ENCODE measurements at places on chromosomes 7 and 10.

- DNase-seq: no peak
Observed at GRCh38 chr10:818526-819220, 112.8 kb downstream of the LARP4B start.

DNA sequence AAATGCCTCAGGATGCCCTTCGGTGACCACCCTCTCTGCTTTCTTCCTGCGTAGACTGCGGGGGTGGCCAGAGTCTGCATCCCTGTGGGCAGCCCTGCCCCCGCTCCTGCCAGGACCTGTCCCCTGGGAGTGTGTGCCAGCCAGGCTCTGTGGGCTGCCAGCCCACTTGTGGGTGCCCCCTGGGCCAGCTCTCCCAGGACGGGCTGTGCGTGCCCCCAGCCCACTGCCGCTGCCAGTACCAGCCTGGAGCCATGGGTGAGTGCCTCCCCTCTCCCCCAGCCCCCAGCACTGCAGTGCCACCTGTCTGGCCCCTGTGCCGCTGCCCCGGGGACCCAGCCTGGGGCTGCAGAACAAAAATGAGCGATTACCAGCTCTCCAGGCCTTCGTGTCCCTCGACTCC, 23.1 kb upstream of the ZNF862 start:
- DNase-seq: no peak

DNA sequence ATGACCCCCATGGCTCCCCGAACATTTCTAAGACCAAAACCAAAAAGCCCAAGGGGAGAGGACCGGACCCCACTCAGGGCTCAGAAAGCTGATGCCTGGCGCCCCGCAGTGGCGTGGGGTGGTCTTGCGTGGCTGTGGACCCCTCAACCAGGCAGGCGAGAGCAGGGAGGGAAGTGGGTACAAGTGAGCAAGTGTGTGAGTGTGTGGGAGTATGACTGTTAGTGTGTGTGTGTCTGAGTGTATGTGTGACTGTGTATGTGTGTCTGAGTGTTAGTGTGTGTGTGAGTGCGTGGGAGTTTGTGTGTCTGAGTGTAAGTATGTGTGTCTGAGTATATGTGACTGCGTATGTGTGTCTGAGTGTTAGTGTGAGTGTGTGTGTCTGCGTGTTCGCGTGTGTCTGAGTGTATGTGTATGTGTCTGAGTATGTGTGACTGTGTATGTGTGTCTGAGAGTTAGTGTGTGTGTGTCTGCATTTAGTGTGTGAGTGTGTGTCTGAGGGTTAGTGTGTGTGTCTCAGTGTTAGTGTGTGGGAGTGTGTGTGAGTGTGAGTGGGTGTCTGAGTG, 34.0 kb upstream of the INSIG1 start:
- DNase-seq: no peak

DNA sequence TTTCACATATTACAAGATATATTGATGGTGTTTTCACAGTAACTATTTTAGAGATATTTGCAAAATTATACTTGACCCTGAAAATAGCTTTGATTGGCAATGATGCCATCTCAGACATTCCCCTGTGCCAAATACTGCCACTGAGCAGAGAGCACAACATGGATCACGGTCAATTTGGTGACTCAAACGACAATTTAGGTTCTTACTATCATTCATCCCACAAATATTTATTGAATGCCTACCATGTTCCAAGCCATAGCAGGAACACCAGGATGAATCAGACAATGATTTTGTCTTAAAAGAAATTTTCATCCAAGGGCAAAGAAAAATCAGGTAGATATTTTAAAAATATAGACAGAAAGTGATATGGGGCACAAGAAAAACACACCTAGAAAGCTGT, 153.2 kb upstream of the ADO start:
- no peak for DNase-seq

GRCh38 chr7:50869108-50869725, 86.5 kb upstream of the GRB10 start:
- DNase-seq: peak; percentile 57

- DNase-seq: peak; percentile 17
Observed at GRCh38 chr10:23384364-23384763, 39.8 kb upstream of the C10orf67 start.

DNA sequence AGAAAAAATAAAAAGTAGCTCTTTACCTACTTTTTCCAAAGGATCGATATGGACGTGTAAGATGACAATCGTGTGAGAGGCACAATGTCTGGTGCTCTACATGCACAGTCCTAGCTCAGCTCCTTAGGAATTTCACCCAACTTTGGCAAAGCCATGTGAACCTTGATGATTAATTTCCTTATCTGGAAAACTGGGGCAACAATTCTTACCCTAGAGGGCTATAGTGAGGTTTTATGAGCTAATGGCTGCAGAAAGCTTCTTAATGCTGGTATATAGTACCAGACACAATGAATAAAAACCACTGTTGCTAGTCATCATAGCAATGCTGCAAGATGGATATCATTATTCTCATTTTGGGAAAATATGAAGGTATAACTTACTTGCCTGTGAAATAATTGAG, 202.7 kb downstream of the PARD3 start:
- no peak for DNase-seq

- no peak for DNase-seq
Observed at GRCh38 chr7:24963218-24963617, 16.8 kb downstream of the OSBPL3 start.

- no peak for DNase-seq
Observed at GRCh38 chr7:1247527-1248041, 14.9 kb downstream of the UNCX start.

- no peak for DNase-seq
Observed at GRCh38 chr10:91610919-91611318, 22.0 kb downstream of the PPP1R3C start.

DNA sequence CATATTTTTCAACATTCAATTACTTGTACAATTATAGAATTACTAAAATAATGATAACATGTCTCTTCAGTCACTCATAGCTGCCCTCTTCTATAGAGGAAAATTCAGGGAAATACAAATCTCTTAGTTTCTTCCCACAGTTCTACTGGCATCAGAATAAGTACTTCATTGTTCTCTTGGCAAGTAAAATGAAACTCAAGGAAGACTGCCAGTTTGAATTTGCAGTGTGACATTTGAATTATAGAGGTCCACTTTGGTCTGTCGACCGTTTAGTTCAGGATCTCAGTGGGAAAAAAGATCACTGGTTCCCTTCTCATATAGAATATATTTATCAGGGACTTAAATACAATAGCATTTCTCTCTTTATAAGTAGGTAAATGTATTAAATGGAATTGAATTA, 114.5 kb downstream of the PON1 start:
- no peak for DNase-seq

DNA sequence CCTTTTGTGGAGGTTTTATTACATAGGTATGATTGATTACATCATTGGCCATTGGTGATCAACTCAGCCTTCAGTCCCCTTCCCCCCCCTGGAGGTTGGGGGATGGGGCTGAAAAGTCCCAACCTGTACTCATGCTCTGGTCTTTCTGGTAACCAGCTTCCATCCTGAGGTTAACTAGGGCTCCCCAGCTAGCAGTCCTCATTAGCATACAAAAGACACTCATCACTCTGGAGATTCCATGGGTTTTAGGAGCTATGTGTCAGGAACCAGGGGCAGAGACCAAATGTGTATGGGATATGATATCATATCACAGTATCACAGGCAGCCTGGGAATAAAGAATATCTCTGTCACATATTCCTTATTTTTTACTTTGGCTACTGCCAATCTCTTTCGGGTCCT, 13.6 kb downstream of the CCSER2 start:
- no peak for DNase-seq

GRCh38 chr10:119742947-119743648, 17.2 kb downstream of the INPP5F start:
- no peak for DNase-seq

DNA sequence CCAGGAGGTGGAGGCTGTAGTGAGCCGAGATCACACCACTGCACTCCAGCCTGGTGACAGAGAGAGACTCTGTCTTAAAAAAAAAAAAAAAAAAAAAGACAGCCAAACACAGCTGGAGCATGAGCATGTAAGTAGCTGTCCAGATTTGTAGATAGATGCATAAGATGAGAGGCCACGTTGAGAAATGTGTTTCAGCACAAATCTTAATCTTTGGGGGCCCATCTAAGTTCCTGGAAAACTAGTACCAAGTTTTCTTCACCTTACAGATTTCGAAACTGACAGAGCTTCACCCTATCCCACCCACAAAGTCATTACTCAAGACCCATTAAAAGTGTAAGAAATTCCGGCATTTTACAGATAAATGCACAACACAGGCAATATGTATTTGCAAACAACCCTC, 208.2 kb downstream of the PARD3 start:
- DNase-seq: no peak

DNA sequence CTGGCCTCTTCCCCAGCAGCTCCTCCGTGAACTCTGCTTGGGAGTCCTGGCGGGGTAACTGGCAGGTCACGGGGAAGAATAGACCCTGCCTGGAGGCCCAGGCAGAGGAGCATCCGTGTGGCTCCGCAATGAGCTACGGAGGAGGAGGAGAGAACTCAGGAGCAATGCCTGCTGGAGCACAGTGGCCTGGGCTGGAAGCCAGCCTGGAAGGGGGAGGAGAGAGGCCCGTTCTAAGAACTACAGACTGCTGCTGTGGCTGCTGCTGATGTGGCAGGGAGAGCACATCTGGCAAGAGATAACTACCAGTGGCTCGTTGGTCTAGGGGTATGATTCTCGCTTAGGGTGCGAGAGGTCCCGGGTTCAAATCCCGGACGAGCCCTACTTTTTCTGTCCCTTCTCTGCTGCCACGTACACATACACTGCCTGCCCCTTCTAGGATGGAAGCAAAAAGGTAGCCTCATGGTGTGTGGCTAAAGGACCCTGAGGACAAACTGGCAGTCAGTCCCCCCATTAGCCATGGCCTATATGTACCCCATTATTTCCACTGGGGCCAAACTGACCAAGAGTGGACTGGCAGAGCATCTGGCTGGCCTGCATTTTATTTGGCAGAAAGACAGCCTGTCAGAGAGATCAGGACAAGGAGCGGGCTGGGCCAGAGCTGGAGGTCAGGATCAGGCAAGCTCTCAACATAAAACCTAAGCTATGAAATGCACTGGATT, 7.7 kb upstream of the OPN1SW start:
- DNase-seq: peak; percentile 53
